ENCODE measurements at places on chromosomes 7 and 10. TPM values are rescaled to one million over a fixed set of nuclear protein-coding genes. Genes with fewer than 3 reads are reported as not detected.

Gene CUBN
- total RNA-seq = 0.35 TPM

Gene CALML5
- not detected for total RNA-seq

Gene PPA1
- total RNA-seq = 587 TPM

Gene CTBP2
- 109 TPM for total RNA-seq

GRCh38 chr10:29850371-29850770, 209.0 kb downstream of the JCAD start:
- no peak for DNase-seq

DNA sequence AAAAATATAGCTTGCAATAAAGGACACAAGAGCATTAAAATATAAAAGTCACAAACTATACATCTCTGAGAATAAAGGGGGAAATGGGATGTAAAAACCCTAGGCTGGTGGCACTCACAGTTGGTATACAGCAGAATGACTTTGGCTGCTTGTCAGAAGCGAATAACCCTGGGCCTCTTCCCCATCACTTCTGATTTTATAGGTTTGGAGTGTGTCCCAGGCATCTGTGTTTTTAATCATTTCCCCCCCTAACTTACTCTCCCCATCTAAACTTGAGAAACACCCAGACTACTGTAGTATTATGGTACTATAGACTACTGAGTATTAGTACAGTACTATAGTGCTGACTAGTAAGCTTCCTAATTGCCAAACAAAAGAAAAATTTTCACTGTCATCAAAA, 1.8 kb upstream of the RPA3 start:
- no peak for DNase-seq

DNA sequence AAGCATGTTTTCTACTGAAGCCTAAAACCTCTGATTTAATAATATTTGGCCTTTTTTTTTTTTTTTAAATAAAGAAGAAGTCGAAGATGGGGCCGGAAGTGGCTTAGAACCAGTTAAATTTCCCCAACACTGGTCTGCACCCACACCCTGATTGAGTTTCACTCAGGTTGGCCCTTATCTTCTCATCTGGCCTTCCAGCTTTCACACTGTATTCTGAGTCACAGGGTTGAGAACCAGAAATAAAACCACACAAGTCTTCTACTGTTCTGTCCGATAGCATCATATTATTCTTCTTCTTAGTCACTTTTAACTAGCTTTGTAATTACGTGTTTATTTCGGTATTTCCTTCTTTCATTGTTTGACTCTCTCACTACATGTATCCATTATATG, 9.9 kb downstream of the ZNF365 start:
- DNase-seq = peak; percentile 69

DNA sequence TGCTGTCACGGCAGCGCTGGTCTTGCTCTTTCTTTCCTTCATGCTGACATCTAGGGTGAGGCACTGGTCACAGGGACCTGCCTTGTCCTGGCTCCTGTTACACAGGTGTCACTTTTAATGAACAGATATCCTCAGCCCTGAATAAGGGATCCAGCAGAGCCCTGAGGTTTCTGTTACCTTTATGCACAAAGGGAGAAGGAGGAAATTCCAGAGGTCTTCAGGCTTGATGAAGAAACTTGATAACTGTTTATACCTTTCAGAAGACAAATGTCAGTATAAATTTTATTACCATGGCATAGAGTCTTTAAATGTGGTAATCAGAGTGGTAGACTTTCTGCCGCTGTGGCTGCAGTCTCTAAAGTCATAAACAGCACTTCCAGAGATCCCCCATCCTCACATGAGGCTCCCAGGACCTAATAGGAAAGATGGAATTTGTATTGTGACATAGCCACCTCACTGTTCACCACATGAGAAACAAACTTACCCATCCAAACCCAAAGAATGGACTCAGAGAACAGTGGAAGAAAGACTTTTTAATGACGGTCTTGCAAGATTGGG, 2.7 kb downstream of the LRRC27 start:
- DNase-seq = no peak

- no peak for DNase-seq
Observed at GRCh38 chr7:6221340-6222319, 50.8 kb downstream of the CYTH3 start.

DNA sequence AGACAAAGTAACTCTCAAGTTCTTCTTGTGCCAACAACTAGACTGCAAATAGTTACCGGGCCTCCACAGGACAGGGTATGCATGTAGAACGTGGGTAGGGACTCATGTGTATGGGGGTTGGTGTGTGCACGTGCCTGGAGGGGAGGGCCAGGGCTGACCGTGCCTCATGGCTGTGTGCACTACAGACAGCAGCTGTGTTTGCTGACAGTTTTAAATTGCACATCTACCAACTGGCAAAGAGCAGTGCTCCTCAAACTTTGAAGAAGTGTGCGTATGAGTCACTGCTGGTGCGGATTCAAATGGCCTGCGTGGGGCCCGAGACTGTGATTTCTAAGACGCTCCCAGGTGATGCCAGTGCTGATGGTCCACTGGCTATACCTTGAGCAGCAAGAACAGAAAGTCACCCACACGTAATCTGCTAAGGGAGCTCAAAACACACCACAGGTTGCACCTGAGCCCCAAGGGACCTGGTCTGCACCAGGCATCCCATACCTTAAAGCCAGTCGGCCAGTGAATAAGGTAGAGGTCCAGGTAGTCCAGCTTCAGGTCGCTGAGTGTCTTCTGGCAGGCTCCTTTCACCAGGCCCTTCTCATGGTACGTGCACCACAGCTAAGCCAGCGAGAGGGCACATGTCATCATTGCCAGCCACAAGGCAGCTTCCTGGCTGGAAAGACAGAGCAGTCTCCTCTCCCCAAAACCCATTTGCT, 8.5 kb downstream of the AKR1B1 start:
- no peak for DNase-seq

DNA sequence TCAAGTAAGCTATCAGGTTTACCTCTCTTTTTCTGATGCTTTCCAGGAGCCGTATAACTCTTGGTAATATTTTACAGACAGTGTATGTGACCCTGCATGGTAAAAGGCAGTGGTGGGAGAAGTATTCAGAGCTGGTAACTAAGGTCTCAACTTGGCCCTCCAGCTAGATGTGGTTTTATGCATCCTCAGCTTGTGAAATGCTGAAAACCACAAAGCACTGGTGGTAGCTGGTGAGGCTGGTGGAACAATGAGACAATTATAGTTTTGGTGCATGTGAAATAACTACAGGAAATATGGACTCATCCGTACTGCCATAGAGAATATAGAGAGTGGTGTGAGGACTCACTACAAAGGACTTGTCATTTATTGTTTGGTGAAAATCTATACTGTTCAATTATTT, 383.0 kb upstream of the PCDH15 start:
- peak; percentile 97 for DNase-seq

DNA sequence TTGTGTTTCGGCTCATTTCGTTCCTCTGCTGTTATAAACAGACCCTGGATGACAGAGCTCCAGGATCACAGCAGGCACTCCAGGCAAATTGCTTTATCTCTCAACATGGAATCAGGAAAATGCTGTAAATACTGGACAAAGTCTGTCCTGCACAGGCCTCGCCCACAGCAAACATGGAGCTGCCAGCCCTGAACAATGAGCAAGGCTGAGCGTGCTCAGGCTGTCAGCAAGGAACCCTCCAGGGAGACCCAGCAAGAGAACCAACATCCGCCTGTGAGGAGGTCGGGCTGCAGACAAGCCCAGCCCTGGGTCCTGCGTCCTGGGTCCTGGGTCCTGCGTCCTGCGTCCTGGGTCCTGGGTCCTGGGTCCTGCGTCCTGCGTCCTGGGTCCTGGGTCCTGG, 180.8 kb downstream of the PTPRN2 start:
- no peak for DNase-seq

GRCh38 chr10:124414076-124414475, 4.6 kb downstream of the OAT start:
- peak; percentile 19 for DNase-seq

DNA sequence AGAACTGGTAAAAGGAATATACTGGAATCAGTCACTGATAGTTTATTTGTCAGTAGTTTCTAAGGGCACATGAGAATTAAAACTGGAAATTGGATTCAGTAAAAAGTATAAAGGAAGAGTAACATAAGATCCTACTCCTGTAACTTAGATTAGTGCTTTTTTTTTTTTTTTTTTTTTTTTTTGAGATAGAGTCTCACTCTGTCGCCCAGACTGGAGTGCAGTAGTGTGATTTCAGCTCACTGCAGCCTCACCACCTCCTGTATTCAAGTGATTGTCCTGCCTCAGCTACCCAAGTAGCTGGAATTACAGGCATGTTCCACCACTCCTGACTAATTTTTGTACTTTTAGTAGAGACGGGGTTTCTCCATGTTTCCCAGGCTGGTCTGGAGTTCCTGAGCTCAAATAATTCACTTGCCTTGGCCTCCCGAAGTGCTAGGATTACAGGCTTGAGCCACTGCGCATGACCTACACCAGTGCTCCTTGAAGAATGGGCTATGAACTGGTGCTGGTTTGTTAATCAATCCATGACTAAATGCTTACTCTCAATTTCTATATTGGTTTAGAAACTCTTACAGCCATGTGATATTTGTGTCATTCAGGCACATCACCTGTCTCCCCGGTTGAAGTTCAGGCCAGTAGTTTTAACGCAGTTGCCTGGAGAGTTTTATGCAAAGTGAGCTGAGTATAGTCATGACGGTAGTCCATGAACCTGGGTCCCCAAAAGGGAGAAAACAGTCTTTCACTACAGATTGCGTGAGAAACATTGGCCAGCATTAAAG, 65.0 kb downstream of the ZEB1 start:
- DNase-seq = no peak

GRCh38 chr10:27072436-27073114, 27.7 kb downstream of the ANKRD26 start:
- no peak for DNase-seq

Measured in renal cortical epithelial cell (primary cell).